ENCODE measurements at places on chromosomes 2 and 18. TPM values are rescaled to one million over a fixed set of nuclear protein-coding genes. Genes with fewer than 3 reads are reported as not detected.
A peak's percentile ranks its signal among the peaks of the same experiment; 100 is the strongest.

Gene LONRF2
- 0.10 TPM for total RNA-seq

Gene HOXD12
- not detected for total RNA-seq

Gene DES
- total RNA-seq: 0.10 TPM

- no peaks in the 10 kb centered on the region for H3K36me3 ChIP-seq
- H3K27me3 ChIP-seq: peaks cover 28% of the 10 kb centered on the region
- peak; percentile 79 for DNase-seq
- peaks cover 18% of the 10 kb centered on the region for H3K4me1 ChIP-seq
- H3K4me3 ChIP-seq: peak overlapping the region; percentile 67
These were observed 231.2 kb downstream of the MYO3B start for GRCh38 chr2:170409164-170409535.

DNA sequence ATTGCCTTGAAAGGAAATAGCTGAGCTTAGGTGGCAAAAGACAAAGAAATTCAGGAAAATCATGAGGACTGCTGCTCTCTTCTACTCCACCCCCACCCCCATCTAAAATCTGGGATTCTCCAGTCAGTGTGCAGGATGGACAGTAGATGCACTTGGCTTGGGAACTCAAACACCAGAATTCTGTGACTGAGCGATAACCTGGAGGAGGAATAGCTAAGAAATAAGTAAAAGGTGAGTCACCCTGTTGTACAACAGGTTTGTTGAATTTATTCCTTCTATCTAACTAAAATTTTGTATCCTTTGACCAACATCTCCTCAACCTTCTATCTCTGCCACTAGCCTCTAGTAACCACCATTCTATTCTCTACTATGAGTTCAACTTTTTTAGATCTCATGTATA is 1029.9 kb upstream of the ACVR2A start:
- no peaks in the 10 kb centered on the region for H3K27me3 ChIP-seq
- no peaks in the 10 kb centered on the region for H3K4me1 ChIP-seq
- H3K4me3 ChIP-seq: no peak overlapping the region
- H3K27ac ChIP-seq: no peak overlapping the region

DNA sequence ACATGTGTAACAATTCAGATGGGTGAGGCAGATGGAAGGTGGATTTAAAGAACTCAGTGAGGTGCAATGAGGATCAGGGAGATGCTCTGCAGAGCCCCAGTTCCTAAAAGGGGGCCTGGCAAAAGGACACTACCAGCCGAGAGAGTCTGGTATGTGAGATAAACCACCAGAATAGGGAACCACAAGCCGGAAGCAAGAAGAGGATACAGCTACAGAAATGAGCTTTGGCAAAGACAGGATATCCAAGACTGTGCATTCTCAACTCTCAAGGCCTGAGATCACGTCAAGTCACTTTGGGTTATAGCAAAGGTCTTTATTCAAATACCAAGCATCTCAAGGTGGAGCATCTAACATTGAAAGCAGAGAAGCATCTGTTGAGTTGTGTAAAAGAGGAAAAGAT is 293.5 kb downstream of the ARHGAP15 start:
- H3K27me3 ChIP-seq: no peaks in the 10 kb centered on the region
- peak overlapping the region; percentile 2 for H3K27ac ChIP-seq
- H3K36me3 ChIP-seq: no peaks in the 10 kb centered on the region

DNA sequence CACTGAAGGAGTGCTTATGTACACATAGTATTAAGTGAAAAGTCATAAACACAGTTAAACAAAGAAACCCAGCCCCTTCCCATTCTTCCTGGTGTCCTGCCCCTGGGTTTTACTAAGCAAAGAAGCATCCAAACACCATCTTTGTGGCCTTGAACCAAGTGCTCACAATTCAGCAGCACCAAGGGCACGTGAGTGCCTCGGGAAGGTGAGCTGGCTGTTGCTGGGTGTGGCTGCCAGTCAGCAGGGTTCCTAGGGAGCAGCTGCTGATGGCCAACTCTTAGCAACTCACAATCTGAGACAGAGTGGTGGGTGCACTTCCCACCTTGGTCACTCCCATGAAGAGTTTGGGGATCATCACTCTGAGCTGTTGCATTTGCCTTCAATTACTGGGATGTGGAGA is 97.7 kb upstream of the PGAP1 start:
- H3K27ac ChIP-seq: no peak overlapping the region
- H3K36me3 ChIP-seq: peaks cover 52% of the 10 kb centered on the region
- H3K4me3 ChIP-seq: no peak overlapping the region
- no peak for DNase-seq
- H3K4me1 ChIP-seq: peaks cover 5% of the 10 kb centered on the region

Measured in activated T-cell treated with anti-CD3 and anti-CD28 coated beads, Interleukin-2, amount 50 U/mL, for 72 hours (primary cell).